ENCODE measurements at places on chromosomes 1 and 21.

- no peak for DNase-seq
These were observed 121.1 kb upstream of the ADAR start for GRCh38 chr1:154729031-154729442.

DNA sequence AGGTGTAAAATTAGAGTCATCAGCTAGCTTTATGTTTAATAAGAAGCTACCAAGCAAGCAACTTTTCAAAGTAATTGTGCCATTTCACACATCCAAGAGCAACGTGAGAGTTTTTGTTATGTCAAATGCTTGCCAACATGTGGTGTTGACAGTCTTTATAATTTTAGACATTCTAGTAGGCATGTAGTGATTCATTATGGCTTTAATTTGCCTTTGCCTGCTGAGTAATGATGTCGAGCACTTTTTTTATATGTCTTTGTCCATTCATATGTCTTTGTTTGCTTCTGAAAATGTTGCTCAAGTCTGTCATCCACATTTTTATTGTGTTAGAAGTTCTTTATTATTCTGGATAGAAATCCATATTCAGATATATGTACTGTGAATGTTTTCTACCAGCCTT is 21.4 kb upstream of the CHIT1 start:
- peak; percentile 73 for DNase-seq

DNA sequence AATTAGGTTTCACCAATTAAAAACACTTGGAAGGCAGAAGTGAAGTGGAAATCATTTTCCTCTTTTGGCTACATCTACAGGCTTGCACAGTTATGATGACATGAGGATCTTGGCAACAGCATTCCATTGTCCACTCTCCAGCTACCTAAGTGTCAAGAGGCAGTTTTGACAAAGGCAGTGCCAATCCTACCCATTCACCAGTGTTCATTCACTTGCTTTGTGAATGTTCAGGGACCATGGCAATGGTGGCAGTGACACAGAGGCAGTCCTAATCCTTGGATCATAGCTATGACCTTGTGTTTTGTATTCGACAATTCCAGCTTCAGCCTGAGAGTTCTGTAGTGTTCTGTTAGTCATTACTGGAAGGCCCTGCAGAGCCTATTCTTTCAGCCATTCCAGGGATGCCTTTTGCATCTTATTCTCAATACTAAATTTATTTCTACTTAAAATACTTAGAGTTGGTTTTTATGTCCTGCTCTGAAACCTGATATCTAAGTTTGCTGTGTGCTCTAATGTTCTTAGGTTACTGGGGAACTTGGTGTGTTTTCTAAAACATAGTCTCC is 36.7 kb downstream of the CRB1 start:
- no peak for DNase-seq

DNA sequence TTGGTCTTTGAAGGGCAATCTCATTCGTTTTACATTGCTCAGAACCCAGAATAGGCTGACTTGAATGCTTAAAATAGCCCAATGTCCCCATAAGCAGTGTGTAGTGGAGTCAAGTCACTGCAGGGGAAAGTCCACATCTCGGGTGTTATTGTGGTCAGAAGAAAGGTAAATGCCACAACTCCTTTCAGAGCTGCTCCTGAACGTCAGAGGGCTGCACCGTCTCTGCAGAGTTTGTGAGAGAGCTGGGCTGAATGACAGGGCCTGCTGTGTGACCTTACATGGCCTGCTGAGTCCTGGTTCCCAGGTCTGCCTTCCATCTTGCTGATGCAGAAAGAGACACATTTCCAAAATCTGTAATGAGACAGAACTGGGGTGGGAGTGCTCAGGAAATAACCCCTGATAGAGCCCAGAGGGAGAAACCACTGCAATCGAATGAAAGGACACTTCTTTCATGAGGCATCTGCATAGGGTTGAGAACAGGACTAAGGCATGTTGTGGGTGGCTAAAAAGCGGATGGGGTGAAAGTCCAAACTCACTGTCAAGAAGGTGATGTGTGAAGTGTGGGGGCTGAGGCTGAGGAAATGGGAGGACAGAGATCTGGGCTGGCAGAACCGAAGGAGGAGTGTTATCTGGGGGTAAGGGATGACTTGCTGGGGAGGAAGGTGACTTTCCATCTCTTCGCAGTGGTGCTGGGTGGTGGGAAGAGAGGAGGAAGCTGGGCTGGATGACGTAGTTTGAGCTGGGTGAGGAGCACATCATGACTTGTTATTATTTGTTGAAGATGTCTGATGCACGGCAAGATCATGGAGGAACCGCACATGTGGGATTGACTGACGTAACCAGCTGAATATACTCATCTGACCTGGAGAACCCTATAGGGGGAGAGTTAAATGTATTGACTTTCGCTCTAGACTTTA is 33.7 kb downstream of the XCL2 start:
- DNase-seq: no peak

GRCh38 chr21:25640202-25640942 is 1.3 kb downstream of the JAM2 start:
- no peak for DNase-seq

GRCh38 chr1:246753670-246754535 is 29.7 kb downstream of the SCCPDH start:
- DNase-seq: no peak

- DNase-seq: no peak
These were observed 1.9 kb downstream of the SLC6A9 start for GRCh38 chr1:44029260-44029910.

DNA sequence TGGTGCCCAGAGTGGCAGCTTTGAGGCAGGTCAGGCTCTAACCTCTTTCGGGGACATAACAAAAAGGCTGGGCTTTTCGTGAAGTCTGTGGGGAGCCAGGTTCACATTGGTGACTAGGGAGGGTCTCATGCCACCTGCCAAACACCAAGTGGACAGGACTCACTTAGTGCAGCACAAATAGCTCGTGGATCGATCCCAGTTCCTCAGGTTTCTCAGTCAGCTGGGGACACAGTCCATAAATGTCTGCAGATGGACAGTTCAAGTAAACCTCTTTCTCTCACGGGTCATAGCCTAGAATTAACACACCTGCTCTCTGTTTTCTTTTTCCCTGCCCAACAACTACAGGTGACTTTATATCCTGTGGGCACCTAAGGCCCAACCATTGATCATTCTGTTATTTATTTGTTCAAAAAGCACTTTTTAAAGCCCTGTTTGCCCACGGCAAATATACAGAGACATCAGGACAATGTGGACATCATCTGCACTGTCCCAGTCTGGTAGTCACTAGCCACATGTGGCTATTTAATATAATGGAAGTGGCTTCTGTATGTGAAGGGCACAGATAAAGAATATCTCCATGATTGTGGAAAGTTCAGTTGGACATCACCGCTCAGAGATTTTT is 53.5 kb downstream of the CAPN2 start:
- DNase-seq: no peak

All from foreskin keratinocyte (primary cell).